ENCODE measurements at places on chromosomes 11 and 22.

- peak; percentile 97 for DNase-seq
Measured at GRCh38 chr11:73661035-73661628, 14.8 kb downstream of the PLEKHB1 start.

GRCh38 chr11:69954756-69955155, 123.4 kb upstream of the ANO1 start:
- no peak for DNase-seq

DNA sequence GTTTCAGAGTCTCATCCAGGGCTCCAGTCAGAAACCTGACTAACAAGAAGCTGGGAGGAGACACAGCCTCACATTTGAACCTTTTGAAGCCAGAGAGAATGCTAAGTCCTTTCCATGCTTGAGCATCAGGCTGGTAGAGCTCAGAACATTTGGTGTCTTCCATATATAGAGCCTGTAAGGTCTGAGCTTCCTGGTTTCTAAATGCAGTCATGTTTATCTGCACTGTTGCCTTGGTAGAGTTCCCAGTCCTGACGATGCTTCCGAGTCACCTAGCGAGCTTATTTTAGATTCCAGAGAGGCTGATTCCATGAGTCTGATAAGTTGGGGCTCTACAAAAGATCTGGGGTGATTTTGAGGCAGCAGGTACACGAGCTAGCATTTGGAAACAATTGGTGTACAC, 68.4 kb upstream of the SORL1 start:
- DNase-seq = no peak

DNA sequence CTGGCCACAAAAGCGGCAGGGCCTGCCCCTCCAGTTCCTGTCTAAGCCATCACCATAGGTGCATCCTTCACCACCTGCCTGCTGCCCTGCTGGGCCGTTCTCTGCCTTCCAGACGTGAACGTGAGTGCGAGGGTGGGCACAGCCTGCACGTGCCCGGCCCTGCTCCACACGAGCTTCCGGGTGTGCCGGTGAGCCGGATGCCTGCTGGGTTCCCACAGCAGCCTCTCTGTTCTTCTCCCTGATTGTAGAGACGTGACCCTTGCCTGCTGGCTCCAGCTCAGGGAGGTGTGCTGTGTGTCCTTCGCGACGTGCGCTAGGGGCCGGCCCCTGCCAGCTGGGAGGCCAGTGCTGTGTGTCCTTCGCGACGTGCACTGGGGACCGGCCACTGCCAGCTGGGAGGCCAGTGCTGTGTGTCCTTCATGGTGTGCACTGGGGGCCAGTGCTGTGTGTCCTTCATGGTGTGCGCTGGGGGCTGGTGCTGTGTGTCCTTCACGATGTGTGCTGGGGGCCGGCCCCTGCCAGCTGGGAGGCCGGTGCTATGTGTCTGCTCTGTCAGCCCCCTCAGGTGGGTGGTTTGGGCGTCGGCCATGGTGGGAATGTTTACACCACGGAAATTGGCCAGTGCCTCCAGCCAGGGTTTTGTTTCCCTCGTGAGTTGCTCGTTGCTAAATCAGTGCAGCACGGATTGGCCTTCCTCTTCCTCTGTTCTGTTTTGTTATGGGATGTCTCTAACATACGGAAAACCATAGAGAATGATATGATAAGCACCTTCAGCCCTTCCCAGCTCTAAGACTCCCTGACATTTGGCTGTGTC, 35.4 kb upstream of the BRSK2 start:
- DNase-seq = no peak

- DNase-seq = no peak
Measured at GRCh38 chr11:99531468-99531867, 510.7 kb downstream of the CNTN5 start.

DNA sequence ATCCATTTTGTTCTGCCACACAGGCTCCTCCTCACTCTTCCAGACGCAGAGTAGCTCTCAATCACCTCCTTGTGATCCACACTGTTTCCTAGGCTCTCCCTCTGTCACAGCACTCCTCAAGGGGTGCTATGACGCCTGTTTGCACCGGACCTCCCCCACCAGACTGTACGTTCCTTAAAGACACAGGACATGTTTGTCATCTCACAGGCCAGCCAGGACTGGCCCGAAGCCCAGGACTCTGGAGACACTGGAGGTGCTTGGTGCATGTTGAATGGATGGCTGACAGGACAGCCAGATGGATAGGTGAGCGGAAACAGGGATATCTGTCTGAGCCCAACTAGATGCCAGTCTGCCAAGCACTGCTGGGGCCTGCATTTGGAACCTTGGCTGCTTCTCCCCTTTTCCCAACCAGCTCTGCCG, 13.6 kb downstream of the PLA2G6 start:
- DNase-seq = no peak

GRCh38 chr11:7422544-7423331, 62.6 kb upstream of the OLFML1 start:
- DNase-seq = no peak

DNA sequence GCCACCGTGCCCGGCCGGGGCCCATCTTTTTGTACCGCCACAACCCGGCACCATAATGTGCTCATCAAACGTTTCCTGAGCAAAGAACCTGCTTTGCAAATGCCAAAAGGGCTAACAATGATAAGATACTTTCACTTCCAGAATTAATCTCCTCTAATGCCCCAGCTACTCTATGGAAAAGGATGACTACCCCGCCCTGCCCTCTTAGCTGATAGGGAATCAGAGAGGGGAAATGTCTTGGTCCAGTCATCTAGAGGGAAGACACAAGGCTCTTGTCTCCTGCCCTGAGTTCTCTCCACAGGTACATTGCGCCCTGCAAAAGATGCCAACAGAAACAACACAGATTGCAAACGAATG, 586 bp downstream of the TTLL1 start:
- DNase-seq = no peak

GRCh38 chr11:3058753-3059664, 1.8 kb upstream of the CARS1 start:
- DNase-seq = no peak

DNA sequence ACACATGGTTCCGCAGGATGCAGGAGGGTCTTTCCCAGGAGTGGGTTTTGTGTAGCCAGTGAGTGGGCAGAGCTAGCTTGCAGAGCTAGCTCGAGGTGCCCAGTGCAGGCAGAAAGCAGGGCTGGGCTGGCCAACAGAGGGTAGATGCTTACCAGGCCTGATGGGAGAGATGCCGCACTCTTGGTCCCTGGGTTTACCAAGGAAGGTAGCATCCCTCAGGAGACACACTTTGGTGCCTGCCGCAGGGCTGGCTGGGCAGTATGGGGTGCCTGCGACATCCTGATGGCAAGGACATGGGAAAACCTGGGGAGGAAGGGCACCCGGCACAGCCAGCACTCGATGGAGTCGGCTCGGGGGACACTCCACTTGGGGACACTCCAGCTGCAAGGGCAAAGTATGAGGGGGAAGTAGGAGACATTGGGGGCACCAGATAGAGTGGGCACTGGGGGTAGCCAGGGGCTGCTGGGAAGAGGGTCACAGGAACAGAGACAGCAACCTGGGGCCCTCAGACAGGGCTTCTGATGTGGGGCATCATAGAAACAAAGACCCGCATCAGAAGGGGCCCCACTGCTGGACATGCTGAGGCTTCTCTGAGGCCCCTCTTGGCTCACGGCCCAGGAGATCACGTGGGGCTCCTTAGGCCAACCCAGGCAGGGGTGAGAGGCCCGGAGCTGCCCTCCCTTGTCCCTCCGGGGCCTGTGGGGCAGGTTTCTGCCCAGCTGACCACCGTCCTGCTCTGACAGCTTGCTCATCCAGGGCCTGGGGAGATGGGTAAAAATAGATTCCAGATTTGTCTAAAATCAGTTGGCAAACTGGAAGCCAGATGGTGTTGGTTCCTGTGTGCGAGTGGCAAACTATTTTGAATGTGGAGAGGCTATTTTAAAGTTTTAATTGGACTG, 89.8 kb downstream of the MORC2 start:
- DNase-seq = peak; percentile 69

- no peak for DNase-seq
Measured at GRCh38 chr22:48594016-48594756, 1233.5 kb downstream of the BRD1 start.

GRCh38 chr11:62573006-62573591, 592 bp downstream of the EEF1G start:
- DNase-seq = no peak

- no peak for DNase-seq
Measured at GRCh38 chr22:42863349-42863961, 6.4 kb upstream of the ARFGAP3 start.

Measured in eye (tissue), 1 donor.